GM04503 (cell line): ENCODE measurements at places on chromosomes 6 and 20.
A peak's percentile ranks its signal among the peaks of the same experiment; 100 is the strongest.

- no peak for DNase-seq
Observed at GRCh38 chr6:43807228-43808061, 37.4 kb downstream of the VEGFA start.

DNA sequence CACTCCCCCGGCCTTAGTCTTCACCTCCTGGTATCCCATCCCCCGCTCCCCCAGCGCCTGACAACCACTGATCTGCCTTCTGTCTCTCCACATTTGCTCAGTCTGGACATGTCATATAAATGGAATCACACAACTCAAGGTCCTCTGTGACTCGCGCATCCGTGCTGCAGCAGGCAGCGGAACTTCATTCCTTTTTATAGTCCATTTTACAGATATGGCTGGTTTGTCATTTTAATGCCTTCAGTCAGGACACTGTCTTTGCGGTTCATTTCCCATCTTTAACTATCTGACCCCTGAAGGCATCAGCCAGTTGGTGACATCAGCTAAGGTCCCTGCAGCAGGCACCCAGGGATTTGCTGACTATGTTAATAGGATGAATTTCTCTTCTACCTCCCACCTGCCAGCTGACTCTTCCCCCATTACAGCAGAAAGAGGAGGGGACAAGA lies 125.7 kb downstream of the ZMYND8 start:
- no peak for DNase-seq

GRCh38 chr20:25675161-25675560 lies 21.5 kb downstream of the ZNF337 start:
- DNase-seq: no peak

DNA sequence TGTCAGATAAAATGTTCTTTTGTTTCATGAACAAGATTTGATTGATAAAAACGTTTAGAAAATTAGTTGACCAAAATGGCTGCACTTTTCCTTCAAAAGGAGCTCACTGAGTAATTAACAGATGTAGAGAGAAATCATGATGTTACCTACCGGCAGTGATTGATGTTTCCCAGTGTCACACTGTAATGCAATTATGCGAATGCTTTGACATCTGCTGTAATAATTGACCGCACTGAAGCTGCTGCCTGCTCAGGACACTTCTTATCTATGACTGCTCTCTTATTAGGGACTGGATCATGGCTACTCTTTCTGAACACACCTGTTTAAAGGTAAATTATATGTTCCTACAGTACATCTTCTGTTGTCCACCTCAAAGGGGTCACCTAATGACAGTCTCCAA lies 94.6 kb downstream of the GPR63 start:
- no peak for DNase-seq

GRCh38 chr20:50320901-50321796 lies 130.5 kb downstream of the CEBPB start:
- no peak for DNase-seq

DNA sequence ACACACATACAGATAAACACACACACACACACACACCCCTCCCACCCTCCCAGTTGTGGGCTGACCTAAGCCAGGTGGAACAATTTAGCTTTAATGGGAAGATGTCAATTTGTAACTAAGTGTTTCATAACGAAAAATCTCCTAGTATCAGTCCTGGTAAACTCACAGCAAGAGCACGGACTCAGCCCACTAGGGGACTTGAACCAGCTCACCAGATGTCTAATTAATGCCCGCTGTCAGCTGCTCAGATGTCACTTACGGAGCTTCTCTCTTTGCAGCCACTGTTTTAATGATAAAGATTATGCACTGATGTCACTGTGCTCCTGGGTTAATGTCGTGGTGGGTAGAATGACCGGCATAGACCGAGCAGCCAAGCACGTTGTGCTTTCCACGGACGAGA lies 116.6 kb upstream of the INSM1 start:
- DNase-seq: no peak

DNA sequence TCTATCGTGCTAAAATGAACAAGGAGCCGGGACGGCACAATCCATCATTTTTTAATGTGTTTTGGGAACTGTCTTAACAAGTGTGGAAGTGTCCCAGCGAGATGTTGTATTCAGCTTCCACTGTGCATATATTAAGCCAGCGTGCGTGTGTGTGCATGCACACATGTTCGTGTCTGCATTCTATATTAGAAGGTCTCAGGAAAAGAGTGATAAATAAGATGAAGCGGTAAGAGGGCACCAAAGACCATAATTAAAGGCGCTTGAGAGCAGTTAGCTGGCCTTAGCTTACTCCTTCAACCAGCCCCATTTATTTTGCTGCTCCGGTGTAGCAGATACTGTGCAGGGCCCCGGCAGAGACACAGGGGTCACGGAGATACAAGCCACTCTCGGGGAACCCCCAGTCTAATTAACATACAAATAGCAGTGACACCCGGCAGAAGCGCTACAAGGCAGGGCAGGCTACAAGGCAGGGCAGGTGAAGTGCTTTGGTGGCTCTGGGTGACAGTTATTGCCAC lies 206.5 kb upstream of the RREB1 start:
- no peak for DNase-seq

DNA sequence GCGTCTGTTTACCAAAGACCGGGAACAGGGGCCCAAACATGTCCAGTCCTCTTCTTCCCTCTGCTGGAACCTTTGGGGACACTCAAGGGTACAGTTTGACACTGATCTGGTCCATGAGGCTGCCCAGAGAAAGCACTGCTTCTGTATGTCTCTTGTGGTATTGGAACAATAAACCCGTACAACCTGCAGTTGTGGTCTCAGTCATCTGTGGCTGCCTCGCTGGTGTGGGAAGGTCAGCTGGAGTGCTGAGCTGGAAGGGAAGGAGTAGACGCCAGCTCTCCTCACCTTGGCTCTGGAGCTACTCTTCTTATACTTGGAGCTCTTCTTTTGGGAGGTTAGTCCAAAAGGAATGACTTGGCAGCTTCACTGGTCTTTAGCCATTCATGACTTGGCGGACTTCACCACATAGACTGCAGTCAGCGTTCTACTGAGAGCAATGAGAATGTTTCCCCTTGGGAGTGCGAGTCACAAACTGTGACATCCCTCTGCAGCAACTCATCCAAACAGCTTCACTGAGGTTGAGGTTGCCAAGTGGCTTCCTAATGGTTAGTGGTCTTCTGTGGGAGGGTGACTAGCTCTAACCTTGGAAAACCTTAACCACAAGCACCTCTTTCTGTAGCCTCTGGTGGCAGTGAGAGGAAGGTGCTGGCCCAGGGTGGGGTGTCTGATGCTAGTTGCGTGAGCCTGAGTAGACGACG lies 81.2 kb downstream of the ASXL1 start:
- DNase-seq: peak; percentile 90

GRCh38 chr20:23126281-23127061 lies 40.3 kb upstream of the CD93 start:
- no peak for DNase-seq

- no peak for DNase-seq
Observed at GRCh38 chr20:38924718-38925117, 1.5 kb upstream of the FAM83D start.

DNA sequence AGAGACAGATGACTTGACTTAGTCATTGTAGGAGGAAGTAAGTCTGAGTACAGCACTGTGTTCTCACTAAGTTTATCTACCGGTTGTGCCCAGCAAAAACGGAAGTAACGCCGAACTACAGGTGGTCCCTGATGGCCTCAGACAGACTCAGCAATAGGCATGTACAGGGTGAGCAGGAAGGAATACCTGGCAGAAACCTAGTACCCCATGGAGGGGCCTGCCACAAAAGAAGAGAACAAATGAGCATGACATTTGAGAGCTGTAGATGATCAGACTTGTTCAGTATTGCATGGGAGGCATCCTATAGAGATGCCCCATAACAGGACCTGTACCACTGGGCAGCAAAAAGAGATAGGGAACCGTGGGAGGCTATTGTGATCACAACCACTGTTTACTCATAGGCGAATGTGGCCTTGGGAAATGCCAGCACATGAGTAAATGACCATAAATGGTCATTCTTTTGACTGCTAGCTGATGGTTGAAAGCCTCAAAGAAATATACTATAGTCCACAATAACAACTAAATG lies 106.4 kb upstream of the TAB2 start:
- no peak for DNase-seq

GRCh38 chr6:14305131-14305530 lies 187.6 kb downstream of the CD83 start:
- no peak for DNase-seq

DNA sequence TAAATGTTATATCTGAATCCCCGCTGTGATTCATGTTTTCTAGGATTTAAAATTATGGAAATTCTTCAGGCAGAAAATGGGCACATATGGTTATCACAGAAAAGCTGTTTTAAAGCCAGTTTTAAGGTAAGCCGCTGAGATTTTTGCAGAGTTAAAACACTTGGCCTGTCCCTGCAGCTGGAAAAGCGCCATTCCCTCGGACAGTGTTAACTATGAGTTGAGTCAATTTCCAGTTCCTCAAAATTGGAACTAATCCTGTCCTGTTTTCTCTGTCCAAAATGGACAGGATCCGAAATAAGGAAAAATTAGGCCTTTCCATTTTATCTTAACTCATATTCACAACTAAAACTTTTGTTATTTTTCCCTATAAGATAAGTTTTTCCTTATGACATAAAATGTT lies 225.2 kb downstream of the SAMD5 start:
- no peak for DNase-seq

GRCh38 chr6:32852018-32852843 lies 1.3 kb downstream of the TAP1 start:
- peak; percentile 3 for DNase-seq

DNA sequence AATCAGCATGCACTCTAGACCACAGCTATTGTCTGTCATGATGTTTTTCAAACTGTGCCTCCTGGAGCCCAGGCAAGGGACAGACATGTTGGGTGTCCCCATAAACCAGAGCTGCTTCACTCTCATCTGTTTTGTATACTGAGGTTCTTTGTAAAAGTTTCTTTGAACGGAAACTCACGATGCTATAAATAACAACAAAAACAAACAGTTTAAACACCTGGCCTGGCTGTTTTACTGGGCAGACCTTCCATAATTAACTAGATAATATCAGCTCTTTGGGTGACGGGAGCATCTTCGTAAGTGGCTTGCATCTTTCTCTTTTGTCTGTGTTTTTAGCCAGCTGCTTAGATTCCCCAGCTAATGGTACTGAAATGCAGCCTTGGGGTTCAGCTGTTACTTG lies 190.3 kb downstream of the ZDHHC14 start:
- DNase-seq: no peak

DNA sequence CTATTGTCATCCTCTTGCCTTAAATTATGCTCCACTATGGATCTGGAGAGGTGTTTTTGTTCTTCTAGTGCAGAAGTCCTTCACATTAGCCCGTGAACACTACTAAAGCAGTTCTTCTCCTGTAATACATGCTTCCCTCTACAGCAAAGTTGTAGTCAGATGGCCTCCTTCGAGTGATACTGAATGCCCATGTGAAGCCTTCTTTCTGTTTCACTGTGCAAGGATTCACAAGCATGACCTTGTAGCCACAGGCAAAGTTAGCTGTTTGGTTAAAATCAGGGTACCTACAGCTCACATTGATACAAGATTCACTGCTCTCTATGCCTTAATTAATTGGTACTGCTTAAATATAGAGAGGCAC lies 47.6 kb downstream of the ARHGAP18 start:
- no peak for DNase-seq

GRCh38 chr6:132011582-132011981 lies 60.4 kb upstream of the CCN2 start:
- peak; percentile 44 for DNase-seq

- DNase-seq: no peak
Observed at GRCh38 chr6:27242589-27243265, 4.8 kb upstream of the PRSS16 start.

GRCh38 chr6:162705736-162706135 lies 21.8 kb downstream of the PRKN start:
- DNase-seq: no peak

DNA sequence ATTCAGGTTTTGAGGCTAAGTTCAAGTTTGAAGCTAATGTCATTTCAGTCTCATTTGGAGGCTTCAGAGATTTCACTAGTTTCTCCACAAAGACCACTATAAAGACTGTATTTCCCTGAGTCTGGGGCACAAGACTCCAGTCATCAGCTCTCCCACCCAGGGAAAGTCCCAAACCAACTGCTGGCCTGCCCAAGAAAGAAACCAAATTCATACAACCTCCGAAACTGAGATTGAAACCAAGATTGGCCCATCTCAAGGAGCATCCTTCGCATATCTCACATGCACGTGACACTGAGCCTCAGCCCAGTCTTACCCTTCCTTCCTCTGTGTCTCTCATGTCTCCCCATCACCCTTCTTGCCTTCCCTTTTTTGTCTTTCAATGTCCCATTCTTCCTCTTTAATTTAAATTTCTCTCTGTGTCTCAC lies 3.5 kb upstream of the LTA start:
- DNase-seq: no peak

- no peak for DNase-seq
Observed at GRCh38 chr20:44297721-44298120, 13.3 kb downstream of the FITM2 start.

GRCh38 chr6:165231177-165231576 lies 78.2 kb downstream of the C6orf118 start:
- DNase-seq: no peak

DNA sequence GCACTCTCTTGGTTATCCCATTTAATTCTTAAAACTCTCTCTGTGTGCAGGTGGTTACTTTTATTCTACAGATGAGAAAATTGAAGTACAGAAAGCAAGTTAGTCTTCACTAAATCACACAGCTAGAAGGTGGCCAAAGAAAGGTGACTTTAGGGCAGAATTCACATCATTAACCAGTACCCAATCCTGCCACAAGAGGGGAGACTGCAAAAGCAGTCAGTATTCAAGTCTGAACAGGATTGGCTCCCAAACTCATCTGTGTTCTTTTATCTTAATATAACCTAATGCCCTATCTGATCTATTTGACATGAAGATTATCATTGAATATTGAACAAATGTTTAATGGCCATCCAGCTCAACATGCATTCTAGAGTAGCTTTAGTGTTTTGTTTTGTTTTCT lies 225.3 kb upstream of the FAM83B start:
- no peak for DNase-seq

DNA sequence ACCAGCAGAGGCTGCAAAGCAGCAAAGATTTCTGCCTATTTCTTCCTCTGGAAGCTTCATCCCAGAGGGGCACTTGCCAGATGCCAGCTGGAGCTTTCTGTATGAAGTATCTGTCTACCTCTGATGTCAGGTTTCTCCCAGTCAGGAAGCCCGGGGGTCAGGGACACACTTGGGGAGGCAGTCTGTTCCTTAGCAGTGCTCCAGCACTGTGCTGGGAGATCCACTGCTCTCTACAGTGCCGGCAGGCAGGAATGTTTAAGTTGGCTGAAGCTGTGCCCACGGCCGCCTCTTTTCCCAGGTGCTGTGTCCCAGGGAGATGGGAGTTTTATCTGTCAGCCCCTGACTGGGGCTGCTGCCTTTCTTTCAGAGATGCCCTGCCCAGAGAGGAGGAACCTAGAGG lies 631.1 kb upstream of the HTR1E start:
- no peak for DNase-seq

GRCh38 chr6:53765270-53765669 lies 29.5 kb upstream of the LRRC1 start:
- no peak for DNase-seq

GRCh38 chr6:128855581-128856085 lies 27.3 kb upstream of the LAMA2 start:
- no peak for DNase-seq

- no peak for DNase-seq
Observed at GRCh38 chr6:24780206-24780605, 5.5 kb downstream of the GMNN start.

GRCh38 chr20:36045373-36045714 lies 77.0 kb downstream of the CNBD2 start:
- no peak for DNase-seq
